Endodermal cell (in vitro differentiated cells): ENCODE measurements at places on chromosomes 12 and 14. TPM values are rescaled to one million over a fixed set of nuclear protein-coding genes. Genes with fewer than 3 reads are reported as not detected.

DNA sequence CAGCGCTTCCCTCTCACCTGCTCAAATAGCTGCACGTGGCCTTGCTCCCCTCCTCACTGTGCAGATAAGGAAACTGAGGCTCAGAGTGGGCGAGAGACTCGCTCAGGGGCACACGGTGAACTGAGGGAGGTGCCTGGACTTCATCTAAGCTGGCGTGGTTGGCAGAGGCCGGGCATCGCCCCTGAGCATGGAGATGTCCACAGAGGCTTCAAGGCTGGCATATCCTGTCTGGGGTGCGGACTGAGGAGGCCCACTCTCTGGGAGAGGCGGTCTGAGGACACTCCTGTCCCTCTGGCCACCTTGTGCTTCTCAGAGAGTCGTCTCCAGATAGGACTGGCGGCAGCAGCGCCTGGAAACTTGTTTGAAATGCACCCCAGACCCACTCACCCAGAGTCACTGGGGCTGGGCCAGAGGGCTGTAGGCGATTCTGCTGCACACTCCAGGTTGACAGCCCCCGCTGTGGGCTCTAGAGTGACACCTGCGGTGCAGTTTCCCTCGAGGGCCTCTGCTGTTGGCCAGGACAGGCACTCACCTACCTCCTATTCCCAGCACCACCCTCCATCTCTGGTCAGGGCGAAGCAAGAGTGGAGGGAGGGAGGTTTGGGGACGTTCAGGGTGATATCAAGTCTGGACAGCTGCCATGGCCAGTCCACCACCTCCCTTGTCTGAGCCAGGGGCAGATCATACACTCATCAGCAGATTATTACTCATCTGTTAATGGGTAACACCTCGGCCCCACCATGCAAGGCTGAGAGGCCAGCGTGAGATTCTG, 11.2 kb upstream of the LBHD2 start:
- peak; percentile 52 for DNase-seq

DNA sequence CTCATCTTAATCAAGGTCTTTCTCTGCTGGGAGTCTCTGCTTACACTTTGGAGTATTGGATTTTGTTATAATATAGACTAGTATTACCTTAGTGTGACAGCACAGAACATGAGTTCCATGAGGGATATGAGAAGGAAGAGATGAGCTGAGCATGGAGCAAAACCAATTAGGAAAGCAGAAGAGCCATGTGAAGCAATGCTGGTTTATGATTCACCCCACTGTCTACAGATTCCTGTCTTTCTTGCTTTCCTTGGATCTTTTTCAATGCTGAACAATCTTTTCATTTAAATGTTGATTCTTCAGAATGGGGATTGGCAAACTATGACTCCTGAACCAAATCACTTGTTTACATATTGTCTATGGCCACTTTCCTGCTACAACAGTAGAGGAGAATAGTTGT, 70.4 kb upstream of the KITLG start:
- DNase-seq, result no peak

DNA sequence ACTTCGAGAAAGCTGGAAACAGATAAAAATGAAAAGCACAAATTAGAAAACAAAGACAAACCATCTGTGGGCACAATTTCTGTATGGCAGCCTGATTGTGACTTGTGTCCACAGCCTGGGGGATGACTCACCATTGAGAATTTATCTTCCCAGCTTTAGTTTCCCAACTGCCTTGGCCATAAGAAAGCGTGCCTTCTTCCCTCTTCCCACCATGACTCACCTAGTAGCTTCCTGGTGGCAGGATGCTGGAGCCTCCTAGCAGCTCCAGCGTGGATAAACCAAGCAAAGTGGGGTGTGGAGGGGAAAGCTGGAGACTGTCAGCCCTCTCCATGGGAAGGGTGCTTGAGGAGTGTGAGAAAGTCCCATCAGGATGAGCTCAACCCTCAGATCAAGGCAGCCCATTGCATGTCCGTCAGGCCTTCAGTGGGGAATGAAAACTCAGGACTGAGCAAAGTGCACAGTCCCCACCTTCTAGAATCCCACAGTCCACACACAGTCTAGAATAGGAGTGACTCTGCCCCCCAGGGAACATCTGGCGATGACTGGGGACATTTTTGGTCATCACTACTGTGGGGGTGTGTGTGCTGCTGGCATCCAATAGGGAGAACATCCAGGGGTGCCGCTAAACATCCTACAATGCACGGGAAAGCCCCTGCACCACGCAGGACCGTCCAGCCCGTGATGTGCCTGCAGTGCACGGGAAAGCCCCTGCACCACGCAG, 22.4 kb upstream of the SERPINA6 start:
- DNase-seq, result no peak

DNA sequence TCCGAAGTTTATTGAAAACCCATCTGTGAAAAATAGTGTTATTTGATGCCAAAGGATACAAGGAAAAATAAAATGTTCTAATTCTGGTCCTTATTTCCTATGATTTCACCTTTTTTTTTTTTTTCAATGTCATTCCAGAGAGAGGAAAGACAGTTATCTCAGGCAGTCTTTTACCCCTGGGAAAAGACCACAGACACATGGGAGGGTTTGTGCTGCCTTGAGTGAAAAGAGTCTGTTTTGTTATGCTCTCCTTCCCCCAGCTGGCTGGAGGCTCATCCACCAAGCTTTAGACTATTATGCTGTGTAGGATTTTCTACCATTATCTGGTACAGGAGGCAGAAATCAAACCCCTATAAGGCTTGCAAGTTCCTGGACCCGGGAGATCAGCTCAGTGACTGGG, 151.8 kb downstream of the CRADD start:
- DNase-seq, result no peak

KRT79 gene
- total RNA-seq, result not detected in 3 replicates

SEL1L gene
- 61.7 to 91.6 TPM (median 62.9 TPM) in 3 replicates for total RNA-seq

AMIGO2 gene
- 7.4 and 7.8 TPM in 2 replicates for total RNA-seq
